NCI-H1105 (cell line): ENCODE measurements at places on chromosomes 4 and X.
A peak's percentile ranks its signal among the peaks of the same experiment; 100 is the strongest.

GRCh38 chrX:136387951-136388502 is 87.3 kb downstream of the ADGRG4 start:
- DNase-seq, result no peak

DNA sequence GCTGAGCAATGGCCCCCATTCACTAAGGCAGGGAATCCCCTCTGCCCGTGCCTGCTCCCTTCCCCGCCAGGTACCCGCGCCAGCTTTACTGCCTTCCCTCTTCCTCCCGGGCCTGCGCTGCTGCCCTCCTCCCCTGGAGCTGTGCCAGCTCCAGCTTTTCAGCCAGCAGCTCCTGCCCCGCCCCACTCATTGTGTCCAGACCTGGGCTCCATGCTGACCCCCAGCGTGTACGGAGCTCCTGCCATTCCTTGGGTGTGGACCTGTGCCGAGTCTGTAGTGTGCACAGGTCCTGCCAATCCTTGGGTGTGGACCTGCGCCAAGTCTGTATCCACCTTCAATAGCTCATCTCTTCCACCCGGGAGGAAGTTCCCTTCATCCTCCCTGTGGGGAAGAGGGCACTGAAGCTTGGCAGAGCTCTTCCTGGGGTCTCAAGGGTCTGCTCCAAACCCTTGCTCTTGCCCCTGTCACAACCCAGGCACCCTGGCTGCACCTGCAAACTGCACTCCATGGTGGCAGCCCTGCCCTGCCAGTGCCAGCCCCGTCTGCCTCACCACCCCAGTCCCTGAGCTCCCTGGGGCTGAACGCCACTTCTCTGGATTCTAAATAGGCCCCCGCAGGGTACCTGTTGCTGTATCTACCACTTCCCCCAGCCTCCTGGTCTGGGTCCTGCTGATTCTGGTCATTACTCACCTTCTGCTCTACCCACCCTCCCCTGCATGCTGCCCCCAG is 63.9 kb downstream of the TRMT44 start:
- peak; percentile 50 for DNase-seq

DNA sequence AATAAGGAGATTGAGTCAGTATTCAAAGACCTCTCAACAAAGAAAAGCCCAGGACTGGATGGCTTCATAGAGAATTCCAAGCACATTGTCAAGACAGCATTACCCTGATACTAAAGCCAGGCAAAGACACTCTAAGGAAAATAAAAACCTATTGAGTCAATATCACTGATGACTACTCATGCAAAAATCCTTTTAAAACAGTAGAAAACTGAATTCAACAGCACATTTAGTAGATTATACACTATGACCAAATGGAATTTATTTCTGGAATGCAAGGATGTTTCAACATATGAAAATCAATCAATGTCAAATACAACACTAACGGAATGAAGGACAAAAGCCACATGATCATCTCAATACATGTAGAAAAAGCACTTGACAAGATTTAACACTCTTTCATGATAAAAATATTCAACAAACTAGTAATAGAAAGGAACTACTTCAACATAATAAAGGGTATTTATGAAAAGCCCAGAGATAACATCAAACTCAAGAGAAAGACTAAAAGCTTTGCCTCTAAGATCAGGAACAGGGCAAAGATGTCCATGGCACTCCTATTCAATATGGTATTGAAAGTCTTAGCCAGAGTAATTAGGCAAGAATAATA is 633.3 kb downstream of the ANKRD50 start:
- no peak for DNase-seq

DNA sequence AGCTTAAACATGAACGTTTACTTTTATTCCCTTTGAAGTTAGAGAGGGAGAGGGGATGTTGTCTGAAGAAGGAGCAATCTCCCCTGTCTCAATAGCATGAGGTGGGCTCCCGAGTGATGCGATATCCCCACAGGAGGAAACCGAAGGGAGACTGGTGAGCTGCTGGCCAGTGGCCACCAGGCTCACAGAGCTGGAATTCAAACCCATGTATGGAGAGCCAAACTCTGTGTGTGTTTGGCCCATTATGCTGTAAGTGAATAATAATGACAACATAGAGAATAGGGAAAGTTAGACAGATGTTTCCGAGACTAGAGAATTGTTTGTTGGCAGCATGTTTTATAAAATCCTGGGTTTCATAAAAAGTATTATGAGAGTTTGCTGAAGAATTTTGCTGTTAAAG is 66.1 kb upstream of the CLNK start:
- DNase-seq, result no peak

GRCh38 chr4:139330283-139330682 is 28.0 kb upstream of the NDUFC1 start:
- DNase-seq, result no peak

GRCh38 chr4:100357542-100357941 is 160.3 kb downstream of the EMCN start:
- no peak for DNase-seq
